ENCODE measurements at places on chromosomes 7 and 10.

GRCh38 chr10:18659819-18660535 is 746 bp downstream of the ARL5B start:
- no peak for DNase-seq

DNA sequence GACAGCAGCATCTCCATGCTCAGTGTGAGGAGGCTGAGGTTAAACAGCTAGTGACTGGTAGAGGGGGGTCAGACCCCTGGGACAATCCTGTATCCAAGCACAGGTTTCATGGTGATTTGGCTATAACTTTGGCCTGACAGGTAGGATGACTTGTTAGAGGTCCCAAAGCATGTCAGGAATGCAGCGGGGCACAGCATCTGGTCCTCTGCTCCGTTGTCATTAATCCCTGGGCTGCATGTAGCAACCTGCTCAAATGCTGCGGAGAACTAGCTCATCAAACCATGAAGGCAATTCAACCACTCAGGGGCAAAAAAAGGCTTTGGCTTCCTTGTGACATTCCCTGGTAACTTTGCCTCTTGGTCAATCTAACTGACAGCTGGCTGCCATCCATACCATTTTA is 26.8 kb downstream of the WNT2 start:
- no peak for DNase-seq

DNA sequence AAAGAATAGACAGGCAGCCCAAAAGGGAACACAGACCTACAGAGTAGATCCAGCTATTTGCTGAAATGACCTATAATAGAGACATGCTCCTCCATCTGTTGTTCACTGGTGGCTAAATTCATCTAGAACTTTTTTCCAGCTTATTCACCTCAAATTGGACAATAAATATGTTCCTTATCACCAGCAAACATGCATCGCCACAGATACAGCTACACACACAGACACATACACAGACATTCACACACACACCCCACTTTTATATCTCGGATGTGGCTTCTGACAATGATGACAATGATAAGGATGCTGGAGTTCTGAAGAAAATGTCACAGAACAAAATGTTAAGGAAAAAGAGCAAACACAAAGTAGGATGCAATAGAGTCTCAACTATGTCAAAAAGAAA is 175.4 kb downstream of the LSM5 start:
- no peak for DNase-seq

DNA sequence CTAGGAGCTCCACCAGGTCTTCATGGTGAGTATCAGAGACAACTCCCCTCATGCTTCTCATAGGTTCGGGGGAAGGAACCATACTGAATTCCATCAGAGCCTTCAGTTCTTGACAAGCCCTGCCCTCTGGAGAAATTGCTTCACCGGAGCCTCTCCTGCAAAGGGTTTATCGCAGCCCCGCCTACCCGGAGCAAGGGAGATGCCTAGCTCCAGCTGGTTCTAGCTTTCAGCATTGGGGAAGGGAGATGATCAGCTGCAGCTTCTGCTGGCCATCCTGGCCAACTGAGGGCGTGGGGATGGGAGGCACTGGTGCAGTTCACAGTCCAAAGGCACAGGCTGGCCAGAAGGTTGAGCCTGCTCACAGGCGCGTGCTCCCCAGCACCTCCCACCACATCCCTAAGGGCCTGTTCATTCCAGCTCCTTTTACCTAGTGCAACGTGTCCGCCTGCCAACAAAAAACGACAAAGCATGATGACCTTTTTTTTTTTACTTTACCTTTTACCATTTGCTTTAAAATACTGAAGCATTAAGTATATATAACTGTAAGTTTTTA is 31.2 kb downstream of the LANCL2 start:
- DNase-seq, result no peak

DNA sequence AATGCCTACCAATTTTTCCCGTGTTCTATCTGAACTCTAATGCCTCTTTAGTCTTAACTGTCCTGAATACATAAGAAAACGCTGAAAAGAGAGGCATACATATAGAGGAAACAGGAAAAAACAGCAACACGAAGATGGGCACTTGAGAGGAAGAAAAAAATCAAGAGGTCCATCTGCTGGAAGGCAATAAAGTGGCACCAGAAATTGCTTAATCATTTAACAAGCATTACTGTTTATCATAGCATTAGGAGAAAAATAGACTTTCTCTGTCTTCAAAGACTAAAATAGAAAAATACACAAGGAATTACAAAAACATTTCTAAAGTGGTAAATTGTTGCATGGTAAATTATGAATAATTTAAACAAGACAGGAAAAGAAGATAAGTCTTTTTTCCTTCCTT is 35.0 kb downstream of the NSUN6 start:
- DNase-seq, result no peak

GRCh38 chr7:101952355-101953247 is 135.2 kb downstream of the CUX1 start:
- DNase-seq, result no peak

DNA sequence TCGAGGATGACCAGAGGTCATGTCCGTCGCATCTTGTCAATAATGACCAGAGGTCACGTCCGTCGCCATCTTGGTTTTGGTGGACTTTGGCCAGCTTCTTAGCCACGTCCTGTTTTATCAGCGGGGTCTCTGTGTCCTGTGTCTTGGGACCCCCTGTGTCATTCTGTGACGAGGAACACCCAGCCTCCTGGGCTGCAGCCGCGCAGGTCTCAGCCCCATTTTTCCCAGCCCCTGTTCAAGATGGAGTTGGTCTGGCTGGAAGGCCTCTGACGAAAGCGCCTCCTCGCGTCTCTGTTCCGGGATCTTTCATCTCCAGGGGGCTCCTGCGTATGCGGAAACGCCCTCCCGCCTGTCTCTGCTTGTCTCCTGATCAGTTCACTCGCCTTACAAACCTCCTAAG is 134.2 kb downstream of the ELFN1 start:
- no peak for DNase-seq

GRCh38 chr7:43559171-43559945 is 23.6 kb upstream of the STK17A start:
- no peak for DNase-seq

GRCh38 chr10:49743464-49744075 is 18.6 kb downstream of the OGDHL start:
- DNase-seq, result no peak

DNA sequence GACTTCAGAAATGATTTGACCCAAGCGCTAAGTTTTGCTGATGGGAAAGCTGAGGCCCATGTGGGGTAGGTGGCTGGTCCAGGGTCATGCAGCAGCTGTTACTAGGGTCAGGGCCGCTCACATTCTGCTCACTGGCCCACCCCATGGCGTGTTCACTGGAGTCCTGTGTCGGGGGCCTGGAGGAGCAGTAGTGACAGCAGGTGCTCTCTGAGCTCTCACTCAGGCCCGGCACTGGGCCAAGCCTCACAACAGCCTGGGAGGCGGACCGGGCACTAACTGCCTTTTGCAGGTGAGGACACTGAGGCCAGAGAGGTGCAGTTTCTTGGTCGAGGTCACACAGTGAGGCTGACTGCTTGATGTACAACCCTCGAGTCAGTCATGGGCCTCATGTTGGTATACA is 82.7 kb downstream of the GLRX3 start:
- no peak for DNase-seq

- no peak for DNase-seq
Observed at GRCh38 chr10:114388275-114388674, 16.0 kb downstream of the AFAP1L2 start.

- no peak for DNase-seq
Observed at GRCh38 chr10:122126763-122127659, 138.0 kb downstream of the TACC2 start.

DNA sequence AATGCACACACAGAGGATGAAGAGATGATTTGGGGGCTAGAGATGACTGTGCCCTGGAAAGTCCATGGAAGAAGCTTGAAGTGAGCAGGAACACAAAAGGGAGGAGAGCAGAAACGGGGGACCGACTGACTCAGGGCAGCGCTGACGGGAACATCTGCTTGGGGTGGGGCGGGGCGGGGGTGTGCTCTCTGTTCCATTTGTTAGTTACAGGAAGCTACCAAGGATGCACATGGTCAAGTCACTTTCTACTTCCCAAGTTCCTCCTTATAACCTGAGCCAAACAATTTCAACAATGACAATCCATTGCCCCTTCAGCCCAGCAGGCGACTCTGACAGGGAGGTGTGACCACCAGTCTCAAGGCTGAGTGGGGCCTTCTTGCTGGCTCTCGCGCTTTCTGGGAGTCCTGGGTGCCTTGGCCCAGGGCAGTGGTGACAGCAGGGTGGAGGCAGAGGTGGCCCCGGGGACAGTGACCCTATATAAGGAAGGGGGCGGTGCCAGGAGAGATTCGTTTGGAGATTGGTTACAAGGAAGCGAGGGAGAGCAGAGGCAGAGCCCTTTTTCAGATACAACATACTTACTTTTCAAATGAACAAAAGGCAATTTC is 39.6 kb downstream of the CLEC2L start:
- no peak for DNase-seq

DNA sequence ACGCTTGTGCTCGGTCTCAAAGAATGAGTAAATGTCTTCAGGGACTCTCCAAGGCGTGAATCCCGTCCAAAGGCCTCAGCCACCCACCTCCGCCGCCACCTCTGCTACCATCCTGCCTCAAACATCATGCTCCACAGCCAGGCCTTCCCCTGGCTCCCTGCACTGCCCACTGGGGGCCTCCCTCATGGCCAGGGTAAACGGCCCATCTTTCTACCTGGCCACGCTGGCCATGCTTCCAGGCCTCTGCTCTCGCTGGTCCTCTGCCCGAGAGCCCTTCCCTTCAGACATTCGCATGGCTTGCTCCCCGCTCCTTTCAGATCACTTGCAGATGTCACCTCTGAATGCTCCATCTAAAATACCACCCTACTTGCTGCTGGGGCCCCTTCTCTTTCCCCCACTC is 40.2 kb downstream of the ZNF783 start:
- no peak for DNase-seq

All from T-helper 22 cell (primary cell).